ENCODE measurements at places on chromosomes 5 and 9.

DNA sequence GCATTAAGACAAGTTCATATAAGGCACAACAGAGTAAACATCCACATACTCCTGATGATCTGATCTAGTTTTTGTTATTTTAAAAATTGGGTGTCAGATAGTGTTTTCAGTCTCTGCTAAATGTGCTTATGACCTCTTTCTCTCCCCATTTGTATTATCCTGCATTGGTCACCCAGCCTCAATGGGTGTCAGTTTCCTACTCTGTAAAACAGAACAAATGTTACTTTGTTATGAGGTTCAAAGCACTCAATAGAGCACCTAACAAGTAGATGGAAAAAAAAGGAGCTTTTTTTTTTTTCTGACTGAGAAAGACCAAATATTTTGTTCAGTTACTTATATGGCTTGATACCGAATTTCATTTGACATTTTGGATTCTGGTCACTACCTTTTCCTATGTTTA, 33.6 kb upstream of the RASGRF2 start:
- DNase-seq, result no peak

DNA sequence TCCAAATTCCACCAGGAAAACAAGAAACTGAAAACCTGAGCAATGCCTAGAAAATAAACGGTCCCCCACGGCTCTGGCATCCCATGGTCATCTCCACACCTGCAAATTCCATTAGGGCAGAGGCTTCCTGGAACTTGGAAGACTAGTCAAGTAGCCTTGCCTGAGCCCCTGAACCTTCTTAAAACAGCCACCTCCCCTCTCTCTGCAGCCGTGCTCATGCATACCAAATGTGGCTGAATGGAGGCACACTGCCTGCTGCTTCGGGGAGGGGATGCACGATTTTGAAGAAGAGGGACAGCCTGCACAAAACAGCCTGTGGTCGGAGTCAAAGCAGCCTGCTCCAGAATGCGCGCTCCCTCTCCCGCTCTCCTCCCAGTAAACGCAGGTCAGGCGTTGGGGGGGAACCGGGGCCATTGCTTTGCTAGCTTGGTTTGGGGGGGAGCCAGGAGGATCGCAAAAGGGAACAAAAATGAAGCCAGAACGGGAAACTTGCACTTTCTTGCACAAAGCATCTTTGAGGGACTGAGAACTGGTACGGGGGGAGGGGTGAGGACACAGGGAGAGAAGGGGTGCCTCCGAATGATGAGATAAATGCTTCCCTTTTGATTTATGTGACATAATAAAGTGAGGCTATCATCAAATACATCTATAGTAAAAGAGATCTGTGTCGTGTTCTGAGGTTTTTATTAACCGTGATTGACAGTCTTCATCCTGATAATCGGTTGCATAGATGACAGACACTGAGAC, at the start of gene TRPM3:
TRPM3 (minus strand) TSS at position 347 of the 747 bp plus-strand sequence; CDS start at position 80, 267 bp downstream.
- DNase-seq, result no peak

GRCh38 chr5:72845889-72846288, 29.4 kb downstream of the TNPO1 start:
- DNase-seq, result no peak

GRCh38 chr9:116795821-116796220, 108.7 kb downstream of the TRIM32 start:
- DNase-seq, result no peak

DNA sequence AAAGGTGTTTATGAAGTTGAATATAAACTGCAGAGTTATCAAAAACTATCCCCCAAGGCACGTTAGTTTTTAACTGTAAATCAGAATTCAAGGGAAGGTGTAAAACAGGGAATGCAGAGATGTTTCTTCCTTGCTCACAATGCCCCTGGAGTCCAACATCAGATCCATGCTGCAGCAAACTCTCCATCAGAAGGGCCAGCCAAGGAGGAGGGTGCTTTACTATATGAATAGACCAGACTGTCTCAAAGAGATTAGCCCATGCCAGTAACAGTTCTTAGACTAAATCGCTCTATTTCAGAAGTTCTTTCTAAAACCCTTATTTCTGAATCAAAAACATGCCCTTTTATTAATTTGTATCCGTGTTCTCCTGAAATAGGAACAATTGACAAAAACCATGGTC, 362.8 kb upstream of the RPS23 start:
- no peak for DNase-seq

- peak; percentile 43 for DNase-seq
Measured at GRCh38 chr9:4987961-4988421, 2.9 kb downstream of the JAK2 start.

GRCh38 chr9:94881023-94881422, 154.5 kb downstream of the AOPEP start:
- no peak for DNase-seq

DNA sequence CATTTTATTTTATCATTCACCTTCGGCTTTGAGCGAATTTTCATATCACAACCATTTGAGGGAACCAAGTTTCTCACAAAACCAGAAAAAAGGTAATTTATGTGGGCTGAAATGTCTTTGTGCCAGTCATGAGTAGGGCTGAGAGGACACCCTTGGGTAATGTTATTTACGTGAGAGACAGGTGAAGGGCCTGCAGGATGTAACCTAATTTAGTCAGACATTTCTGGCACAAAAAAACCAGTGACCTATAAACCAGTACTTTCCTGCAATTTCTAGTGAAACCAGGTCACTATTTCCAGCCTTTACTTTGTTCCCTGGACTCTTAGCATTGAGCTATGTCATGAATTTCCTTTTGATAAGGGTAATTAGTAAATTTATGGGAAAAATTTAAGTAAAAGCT, 17.2 kb upstream of the CCDC112 start:
- DNase-seq, result no peak

- DNase-seq, result no peak
Measured at GRCh38 chr5:175547842-175548241, 69.5 kb downstream of the SFXN1 start.
